ENCODE measurements at places on chromosomes 12 and 14.

DNA sequence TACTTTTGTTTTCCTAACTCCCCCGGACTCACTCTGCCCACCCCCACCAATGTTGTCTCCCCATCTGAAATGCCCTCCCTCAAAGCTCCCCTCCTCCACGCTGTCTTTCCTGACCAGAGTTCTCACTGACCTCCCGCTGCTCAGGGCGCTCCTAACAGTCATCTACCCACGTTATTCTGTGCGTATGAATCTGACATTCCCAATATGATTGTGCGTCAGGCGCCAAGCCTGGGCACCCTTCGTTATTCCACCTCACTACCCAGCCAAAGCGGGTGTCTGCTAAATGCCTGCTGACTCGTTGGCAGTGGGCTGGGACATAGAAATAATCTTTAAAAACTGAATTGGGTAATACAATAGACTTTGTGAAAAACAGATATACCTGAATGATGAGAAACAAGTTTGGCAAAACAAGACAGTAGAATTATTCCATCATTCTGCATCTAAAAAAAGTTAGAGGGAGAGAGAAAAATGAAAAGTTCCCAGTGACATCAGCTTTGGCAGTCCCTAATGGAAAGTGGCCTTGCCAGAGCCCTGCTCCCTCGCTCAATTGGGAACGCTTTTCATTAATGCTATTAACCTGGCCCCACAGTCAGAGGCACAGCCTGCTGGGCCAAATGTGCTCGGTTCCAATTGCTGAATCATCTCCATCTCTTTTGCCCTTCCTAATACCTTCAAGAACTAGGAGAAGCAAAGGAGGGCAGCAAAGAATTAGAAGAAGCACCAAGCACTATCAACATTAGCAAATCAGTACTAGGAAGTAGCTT is 74.0 kb upstream of the PLXNC1 start:
- DNase-seq: no peak

DNA sequence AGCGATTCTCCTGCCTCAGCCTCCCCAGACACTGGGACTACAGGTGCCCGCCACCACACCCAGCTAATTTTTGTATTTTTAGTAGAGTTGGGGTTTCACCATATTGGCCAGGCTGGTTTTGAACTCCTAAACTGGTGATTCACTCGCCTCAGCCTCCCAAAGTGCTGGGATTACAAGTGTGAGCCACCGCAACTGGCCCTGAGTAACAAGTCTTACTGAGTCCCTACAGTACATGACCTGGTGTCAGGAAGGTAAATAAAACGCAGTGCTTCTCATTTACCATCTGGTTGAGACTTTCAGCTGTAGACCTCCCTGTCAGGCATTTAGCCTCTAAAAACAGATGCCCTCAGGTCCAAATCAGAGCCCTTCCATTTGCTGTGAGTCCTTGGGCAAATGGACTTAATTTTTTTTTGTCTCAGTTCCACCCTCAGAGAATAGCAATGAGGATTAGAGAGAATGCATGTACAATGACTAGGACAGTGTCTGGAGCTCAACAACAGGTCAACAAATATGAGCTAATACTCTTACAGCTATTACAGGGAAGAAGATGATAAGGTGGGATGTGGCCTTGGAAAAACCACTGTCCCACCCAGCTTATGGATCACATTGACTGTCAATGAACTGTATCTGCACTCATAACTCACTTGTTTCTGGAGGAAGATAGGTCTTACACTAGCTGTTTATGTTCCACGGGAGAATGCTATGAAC is 70.5 kb downstream of the PHLDA1 start:
- no peak for DNase-seq

DNA sequence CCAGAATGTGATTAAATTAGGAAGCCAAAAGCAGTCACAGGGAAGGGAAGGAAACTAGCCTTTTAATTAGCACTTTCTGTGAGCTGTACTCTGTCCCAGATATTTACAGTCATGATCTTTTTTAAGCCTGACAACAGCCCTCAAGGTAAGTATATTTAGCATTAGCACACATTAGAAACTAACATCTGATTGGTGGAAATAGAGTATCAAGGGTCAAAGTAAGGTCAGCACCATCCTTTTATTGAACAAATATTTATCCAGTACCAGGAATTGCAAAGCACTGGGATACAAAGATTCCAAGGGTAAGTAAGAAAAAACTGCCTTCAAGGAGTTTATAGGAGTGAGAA is 28.2 kb downstream of the RPGRIP1 start:
- peak; percentile 4 for DNase-seq

GRCh38 chr12:4089121-4089606 is 184.4 kb upstream of the CCND2 start:
- DNase-seq: no peak

- no peak for DNase-seq
These were observed 25.2 kb downstream of the TMEM30B start for GRCh38 chr14:61255968-61256367.

DNA sequence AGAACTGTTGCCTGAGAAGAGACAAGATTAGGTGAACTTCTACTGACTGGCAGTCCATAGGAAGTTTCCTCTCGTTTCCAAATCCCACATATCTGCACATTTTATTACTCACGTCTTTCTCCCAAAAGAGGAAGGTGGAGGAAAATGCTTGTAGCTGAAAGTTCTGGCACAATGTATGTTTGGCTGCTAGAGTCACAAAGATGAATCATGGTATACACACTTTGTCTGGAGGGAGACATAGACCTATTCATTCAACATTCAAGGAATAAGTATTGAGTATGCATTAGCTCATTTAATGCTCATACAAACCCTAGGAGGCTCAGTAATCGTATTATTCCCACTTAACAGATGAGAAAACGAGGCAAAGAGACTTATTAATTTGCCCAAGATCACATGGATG is 291.8 kb downstream of the FOXN3 start:
- no peak for DNase-seq

DNA sequence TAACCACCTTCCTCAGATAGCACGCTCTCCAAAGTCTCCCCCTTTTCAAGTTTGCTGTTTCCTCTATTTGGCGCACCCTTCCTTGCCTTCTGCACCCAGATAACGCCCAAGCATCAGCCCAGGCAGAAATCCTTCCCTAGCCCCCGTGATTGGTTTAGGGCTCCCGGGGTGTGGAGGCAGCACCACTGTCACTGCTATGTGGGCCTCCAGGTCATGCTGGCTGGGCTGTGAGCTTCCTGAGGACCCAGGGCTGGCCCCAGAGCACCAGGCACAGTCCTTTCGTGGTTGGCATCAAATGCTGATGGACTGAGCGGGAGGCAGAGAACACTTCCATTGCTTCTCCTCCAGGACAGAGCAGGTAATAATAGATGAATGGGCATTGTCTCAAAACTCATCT is 311.4 kb downstream of the BCL11B start:
- DNase-seq: no peak

DNA sequence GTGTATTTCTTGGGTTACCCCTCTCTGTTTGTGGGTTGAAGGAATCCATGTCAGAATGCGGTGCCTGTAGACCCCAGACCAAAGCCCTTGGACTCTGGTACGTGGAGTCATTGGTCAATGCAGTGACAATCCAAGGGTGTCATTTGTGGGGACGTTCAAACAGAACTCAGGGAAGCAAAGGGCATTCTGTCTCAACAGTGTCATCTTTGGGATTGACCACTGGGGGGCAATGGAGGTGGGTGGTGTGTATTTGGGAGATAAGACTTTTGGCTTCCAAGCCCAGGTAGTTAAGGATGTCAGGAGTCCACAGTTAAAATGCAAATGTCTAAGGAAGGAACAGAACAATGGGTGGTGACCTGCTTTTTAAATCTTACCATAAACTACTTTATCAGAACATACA is 54.6 kb upstream of the CCDC175 start:
- DNase-seq: no peak

DNA sequence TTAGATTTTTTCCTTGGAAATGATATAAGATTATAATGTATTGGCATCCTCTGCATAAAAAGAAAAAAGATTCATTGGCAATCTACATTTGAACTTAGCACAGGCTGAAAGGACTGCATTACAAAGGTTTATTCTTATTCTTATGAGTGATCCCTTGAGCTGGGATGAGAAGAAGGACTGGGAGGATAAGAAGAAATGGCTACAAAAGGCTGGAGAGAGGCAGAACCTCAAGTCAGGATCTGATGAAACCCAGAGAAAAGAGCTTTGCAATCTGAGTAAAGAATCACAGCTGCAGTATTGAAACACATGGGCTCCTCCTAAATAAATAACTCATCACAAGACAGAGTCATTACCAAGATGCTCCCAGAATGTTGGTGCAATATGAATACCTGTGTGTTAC is 1635.4 kb upstream of the FLRT2 start:
- no peak for DNase-seq

DNA sequence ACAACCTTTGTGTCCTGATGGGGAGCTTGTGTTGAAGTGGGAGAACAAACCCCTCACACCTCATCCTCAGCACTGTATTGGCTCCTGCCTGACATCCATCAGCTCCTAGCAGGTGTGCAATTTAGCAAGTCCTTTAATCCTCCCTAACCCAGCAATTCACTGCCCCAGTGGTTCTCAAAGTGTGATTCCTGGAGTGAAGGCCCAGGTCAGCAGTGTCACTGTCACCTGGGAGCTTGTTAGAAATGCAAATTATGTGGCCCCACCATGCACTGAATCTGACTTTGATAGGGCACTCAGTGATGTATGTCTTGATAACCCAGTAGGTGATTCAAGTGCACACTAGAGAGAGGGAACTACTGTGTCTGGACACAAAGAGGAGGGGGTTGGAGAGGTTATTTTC is 133.6 kb downstream of the FGD4 start:
- DNase-seq: no peak

DNA sequence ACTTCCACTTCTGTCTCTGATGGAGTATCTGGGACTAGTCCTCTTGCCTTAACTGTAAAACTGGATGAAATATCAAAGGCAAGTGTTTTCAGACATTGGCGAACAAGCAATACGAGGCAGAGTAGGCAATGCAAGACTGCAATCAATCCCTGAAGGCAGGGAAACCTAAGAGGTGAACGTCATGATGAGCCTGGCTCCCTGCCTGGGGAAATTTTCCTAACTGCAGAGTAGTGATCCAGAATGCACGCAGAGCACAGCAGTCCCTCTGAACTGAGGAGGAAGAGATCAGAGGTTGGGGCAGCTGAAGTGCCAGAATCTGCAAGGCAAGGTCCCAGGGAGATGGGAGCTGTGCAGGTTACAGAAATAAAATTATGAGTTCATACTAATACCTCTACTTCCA is 18.5 kb downstream of the BHLHE41 start:
- DNase-seq: no peak

GRCh38 chr12:120228041-120228290 is 27.1 kb upstream of the RPLP0 start:
- DNase-seq: no peak

- DNase-seq: peak; percentile 45
These were observed 27.4 kb upstream of the GUCY2C start for GRCh38 chr12:14723763-14724162.

DNA sequence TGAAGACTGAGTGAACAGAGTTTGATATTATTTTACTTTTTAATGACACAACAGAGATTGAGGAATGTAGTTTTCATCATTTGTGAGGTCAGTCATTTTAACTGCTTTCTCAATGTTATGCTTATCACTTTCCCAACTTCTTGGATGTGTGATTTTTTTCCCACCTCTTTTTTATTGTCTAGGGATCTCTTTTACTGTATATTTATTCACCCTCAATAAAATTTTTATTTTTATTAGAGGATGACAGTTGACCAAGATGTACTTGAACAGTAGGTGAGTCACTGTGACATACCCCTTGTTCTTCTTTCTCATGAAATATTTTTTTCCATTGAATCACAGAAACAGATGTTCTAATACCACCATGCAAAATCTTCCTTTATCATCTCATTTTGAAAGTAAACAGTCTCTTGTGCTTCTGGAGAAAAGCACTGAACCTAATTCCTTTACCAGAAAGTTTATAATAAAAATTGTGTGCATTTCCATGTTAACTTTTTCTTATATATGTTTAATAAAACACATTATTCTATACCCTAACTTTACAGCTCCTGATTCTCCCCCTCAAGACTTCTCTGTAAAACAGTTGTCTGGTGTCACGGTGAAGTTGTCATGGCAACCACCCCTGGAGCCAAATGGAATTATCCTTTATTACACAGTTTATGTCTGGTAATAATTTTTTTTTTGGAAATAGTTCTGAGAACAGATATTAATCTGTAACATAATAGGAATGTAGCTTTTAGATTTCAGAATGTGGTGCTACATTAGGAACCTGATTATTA is 65.9 kb downstream of the PTPRQ start:
- DNase-seq: no peak

DNA sequence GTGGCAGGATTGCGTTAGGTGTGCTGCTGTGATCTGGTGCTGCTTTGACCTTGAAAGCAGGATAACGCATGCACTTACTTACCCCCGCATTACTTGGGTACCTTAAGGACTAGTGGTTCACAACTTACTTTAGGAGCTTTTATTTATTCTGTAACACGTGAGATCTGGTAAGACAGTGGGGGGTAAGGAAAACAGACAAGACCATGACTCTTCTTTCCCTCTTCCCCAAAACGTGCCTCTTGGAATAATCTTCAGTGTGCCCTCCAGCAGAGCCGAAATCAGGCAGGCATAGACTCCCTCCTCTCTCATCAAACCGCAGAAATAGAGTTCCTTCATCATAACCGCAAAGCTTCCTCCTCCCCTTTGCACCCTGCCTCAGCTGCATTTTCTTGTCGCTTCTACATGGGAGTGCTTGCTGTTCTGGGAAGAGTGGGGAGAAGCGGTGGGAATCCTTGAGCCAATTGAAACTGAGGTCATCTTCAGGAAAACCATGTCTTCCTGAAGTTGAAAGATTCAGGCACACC is 43.4 kb downstream of the RAD52 start:
- DNase-seq: no peak

- DNase-seq: no peak
These were observed 19.0 kb downstream of the GLT1D1 start for GRCh38 chr12:128872303-128872702.

- DNase-seq: peak; percentile 9
These were observed 94.7 kb upstream of the DDHD1 start for GRCh38 chr14:53247596-53248370.

DNA sequence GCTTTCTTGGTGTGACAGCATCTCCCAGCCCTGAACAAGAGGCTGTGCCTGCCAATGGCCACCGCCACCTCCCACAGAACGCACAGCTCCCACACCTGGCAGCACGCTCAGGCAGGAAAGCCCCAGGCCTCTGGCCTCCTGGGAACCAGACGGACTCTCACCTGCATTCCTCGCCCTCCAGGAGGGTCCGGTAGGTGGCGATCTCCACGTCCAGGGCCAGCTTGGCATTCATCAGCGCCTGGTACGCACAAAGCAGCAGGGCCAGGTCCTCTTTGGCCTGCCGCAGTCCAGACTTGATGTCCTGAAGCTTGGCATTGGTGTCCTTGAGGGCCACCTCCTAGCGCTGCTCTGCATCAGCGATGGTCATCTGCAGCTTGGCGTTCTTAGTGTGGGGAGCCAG is 12.1 kb upstream of the KRT77 start:
- no peak for DNase-seq

- no peak for DNase-seq
These were observed 28.1 kb downstream of the TTC6 start for GRCh38 chr14:37623426-37623951.

GRCh38 chr12:129298921-129299320 is 445.6 kb downstream of the GLT1D1 start:
- no peak for DNase-seq

DNA sequence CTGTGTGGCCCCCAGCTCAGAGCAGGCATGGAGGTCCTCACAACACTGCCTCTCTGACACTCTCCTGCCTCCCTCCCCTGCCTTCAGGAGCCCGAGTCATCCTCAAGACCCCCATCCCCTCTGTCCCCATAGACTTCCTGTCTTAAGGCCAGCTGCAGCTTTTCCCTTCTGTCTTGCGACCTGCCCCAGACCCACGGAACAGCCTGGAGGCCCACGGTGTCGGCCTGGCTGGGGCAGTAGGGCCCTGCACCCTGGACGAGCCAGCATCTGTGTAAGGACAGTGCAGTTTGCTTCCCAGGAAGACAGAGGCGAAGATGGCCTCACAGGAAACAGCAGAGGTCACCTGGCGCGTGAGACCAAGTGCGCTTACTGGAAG is 9.7 kb downstream of the TEDC1 start:
- no peak for DNase-seq

Measured in large intestine (tissue), 12 donors.